ENCODE measurements at places on chromosomes 2 and 18. TPM values are rescaled to one million over a fixed set of nuclear protein-coding genes. Genes with fewer than 3 reads are reported as not detected.

LIMS4 gene
- total RNA-seq: 0.82 TPM

PKDCC gene
- not detected for total RNA-seq

C1GALT1C1L gene
- 0.31 TPM for total RNA-seq

UGT1A9 gene
- not detected for total RNA-seq

CCBE1 gene
- total RNA-seq: not detected

DNAH7 gene
- total RNA-seq: 0.18 TPM

IL1RL2 gene
- not detected for total RNA-seq

KLHL29 gene
- 1.2 TPM for total RNA-seq

LIMS1 gene
- 39.6 TPM for total RNA-seq

DNA sequence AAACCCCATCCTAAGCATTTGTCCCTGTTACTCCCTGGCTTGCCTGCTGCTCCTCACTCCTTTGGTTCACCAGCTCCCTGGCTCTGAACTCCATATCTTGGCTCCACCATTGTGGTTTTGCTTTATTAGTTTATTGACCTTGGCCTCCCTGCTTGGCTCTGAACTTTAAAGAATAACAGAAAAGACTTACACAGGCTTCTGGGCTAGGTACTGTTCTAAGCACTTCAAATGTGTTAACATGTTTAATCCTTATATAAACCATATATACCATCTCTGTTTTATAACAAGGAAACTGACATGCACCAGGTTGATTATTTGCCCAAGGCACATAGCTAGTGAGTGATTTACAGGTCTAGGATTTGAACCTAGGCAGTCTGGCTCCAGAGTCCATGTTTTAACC lies 149.7 kb upstream of the CAPN13 start:
- peaks cover 2% of the 10 kb centered on the region for H3K4me1 ChIP-seq
- H3K4me3 ChIP-seq: no peak overlapping the region
- no peak overlapping the region for H3K27ac ChIP-seq
- H3K36me3 ChIP-seq: no peaks in the 10 kb centered on the region
- no peaks in the 10 kb centered on the region for H3K27me3 ChIP-seq

- DNase-seq: no peak
- no peaks in the 10 kb centered on the region for H3K36me3 ChIP-seq
- H3K4me3 ChIP-seq: no peak overlapping the region
Measured at GRCh38 chr18:25097057-25097456, 254.9 kb downstream of the ZNF521 start.

DNA sequence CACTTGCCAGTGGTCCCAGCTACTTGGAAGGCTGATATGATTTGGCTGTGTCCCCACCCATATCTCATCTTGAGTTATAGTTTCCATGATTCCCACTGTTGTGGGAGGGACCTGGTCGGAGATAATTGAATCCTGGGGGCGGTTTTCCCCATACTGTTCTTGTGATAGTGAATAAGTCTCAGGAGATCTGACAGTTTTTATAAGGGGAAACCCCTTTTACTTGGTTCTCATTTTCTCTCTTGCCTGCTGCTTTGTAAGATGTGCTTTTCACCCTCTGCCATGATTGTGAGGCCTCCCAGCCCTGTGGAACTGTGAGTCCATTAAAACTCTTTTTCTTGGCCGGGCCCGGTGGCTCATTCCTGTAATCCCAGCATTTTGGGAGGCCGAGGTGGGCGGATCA lies 265.4 kb upstream of the SPOPL start:
- H3K4me1 ChIP-seq: peaks cover 12% of the 10 kb centered on the region
- no peaks in the 10 kb centered on the region for H3K36me3 ChIP-seq
- no peak overlapping the region for H3K4me3 ChIP-seq

GRCh38 chr2:238238766-238239542 lies 884 bp downstream of the HES6 start:
- peaks cover 44% of the 10 kb centered on the region for H3K27me3 ChIP-seq
- DNase-seq: peak; percentile 51
- no peaks in the 10 kb centered on the region for H3K36me3 ChIP-seq
- no peak overlapping the region for H3K27ac ChIP-seq
- peaks cover 5% of the 10 kb centered on the region for H3K4me1 ChIP-seq
- peak overlapping the region; percentile 30 for H3K4me3 ChIP-seq

DNA sequence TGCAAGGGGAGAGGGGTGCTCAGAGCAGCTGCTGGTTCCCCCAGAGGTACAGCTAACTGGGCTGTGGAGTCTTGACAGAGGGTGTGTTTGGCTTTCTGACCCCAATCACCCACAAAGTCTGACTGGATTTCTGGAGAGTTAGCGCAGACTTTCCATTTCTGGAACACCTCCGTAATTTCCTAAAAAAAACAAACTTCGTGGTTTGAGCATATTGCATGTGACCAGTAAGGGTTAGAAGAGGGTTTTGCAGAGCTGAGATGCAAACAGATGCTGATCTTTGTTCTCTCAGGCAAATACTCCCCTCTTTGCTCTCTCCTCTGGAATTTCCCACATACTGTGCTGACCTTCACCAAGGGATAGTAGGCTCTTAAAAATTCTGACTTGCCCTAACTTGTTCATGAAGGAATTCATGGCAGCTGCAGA lies 44.5 kb upstream of the TMEM247 start:
- H3K27me3 ChIP-seq: no peaks in the 10 kb centered on the region
- no peak overlapping the region for H3K27ac ChIP-seq
- no peaks in the 10 kb centered on the region for H3K36me3 ChIP-seq

- no peak overlapping the region for H3K4me3 ChIP-seq
- no peaks in the 10 kb centered on the region for H3K4me1 ChIP-seq
- H3K36me3 ChIP-seq: no peaks in the 10 kb centered on the region
- no peak for DNase-seq
- H3K27ac ChIP-seq: no peak overlapping the region
Measured at GRCh38 chr2:199663157-199663556, 187.8 kb downstream of the FTCDNL1 start.

DNA sequence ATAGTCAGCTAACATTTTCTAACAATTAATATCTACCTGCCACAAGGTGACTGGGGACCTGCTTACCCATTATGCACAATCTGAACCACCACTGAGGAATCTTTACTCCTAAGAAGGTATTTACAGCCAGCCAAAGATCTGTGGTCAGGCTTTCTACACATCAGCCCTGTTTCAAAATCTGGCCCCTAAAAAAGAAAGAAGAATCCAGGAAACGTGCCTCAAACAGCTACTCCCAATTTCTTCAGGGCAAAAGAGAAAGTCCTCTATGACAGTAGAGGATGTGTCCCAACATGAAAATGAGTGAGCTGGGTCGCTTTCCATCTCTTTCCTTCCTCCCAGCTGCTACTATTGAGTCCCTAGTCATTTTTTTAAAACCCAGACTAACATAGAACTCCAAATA lies 79.5 kb downstream of the EPB41L3 start:
- no peak overlapping the region for H3K4me3 ChIP-seq
- no peaks in the 10 kb centered on the region for H3K27me3 ChIP-seq
- no peak for DNase-seq

GRCh38 chr18:13455960-13456481 lies 237.5 kb downstream of the LDLRAD4 start:
- peak overlapping the region; percentile 46 for H3K27ac ChIP-seq
- no peaks in the 10 kb centered on the region for H3K27me3 ChIP-seq
- H3K36me3 ChIP-seq: peaks cover 22% of the 10 kb centered on the region
- peak; percentile 75 for DNase-seq

- no peaks in the 10 kb centered on the region for H3K36me3 ChIP-seq
- no peak overlapping the region for H3K27ac ChIP-seq
- peaks cover 42% of the 10 kb centered on the region for H3K4me1 ChIP-seq
- DNase-seq: no peak
- H3K27me3 ChIP-seq: peaks cover 35% of the 10 kb centered on the region
Measured at GRCh38 chr2:191569025-191569424, 108.9 kb upstream of the NABP1 start.

DNA sequence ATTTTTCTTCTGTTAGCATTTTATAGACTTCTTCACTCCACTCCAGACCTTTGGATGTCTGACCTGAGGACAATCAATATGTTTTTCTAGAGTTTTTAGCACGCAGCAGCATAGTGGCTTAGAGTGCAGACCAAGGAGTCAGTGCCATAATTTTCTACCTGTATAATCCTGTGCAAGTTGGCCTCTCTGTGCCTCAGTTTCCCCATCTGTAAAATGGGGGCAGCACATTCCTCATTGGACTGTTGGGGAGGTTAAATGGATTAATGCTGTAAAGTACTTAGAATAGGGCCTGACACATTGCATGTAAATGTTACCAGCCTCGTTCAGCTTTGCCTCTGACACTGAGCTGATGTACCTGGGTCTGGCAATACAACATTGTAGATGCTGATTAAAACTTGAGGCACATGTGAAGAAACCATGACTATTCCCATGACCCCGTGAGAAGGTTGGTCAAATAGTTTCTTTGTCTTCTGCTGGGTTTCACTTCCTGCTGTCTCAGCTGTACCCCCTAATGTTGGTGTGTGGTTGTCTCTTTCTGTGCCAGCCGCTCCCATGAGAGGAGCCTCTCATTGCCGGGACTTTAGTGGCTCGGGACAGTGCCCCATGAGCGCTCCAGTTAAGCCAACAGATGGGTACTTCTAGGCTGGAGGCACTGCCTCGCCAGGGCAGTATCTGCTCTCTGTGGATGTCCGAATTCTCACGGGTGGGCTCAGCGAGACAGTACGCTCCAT lies 125.3 kb downstream of the SH3RF3 start:
- no peak for DNase-seq
- H3K4me1 ChIP-seq: peaks cover 21% of the 10 kb centered on the region
- no peaks in the 10 kb centered on the region for H3K36me3 ChIP-seq

DNA sequence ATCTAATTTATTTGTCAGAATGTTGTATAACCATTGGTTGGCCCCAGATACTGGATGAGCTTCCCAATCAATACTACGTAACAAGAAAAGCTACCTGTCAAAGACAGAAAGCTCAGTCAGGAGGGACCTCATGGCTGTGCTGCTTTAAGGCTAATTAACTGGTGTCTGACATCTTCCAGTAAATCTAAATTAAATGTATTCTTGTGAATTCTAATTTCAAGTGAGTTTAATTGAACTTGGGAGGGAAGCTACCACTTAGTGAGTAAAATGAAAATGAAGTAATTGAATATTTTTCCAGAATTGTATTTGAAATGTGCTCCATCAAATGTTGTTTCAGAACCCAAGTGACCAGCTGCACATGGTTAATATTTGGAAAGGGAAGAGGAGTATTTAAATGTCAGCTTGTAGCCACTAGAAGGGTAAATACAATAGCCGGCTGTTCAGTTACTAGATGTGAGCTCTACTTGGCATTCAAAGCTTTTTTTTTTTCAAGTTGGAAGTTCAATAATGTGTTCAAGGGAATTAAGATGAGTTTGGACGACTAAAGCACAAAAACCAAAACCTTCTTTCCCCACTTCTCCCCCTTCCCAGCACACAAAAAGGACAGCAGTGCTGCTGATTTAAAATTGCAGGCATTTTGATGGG lies 62.0 kb downstream of the GPR39 start:
- H3K4me3 ChIP-seq: no peak overlapping the region
- no peaks in the 10 kb centered on the region for H3K36me3 ChIP-seq
- H3K4me1 ChIP-seq: no peaks in the 10 kb centered on the region
- H3K27ac ChIP-seq: no peak overlapping the region
- no peak for DNase-seq

- peak overlapping the region; percentile 74 for H3K4me3 ChIP-seq
- H3K27ac ChIP-seq: peak overlapping the region; percentile 96
- peaks cover 3% of the 10 kb centered on the region for H3K27me3 ChIP-seq
Measured at GRCh38 chr2:196177124-196177523, 5.7 kb upstream of the STK17B start.

DNA sequence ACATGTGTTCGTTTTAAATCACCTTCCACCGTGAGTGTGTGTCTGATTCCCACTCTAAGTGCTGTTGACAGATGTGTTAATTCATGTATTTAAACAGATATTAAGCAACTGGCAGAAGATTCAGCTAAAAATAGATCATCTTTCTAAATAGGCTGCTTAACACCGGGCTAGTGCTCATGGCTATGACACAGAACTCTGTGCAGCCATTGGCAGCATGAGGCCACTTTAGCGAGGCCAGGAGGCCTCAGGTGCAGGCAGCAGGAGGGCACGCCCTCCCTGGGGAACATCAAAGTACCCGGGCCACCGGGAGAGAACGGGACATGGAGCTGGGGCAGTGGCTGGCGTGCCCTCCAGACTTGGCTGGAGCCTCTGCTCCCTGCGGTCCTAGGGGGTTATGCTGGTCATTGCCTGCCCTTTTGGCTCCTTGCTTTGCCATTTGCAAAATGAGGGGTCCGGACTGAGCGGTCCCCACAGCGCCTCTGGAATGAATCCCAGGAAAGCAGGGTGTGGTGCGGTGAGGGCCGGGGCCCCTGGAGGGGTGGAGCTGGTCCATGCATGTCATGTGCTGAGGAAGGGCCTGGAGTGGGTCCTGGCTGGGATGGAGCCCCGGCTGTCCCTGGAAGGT lies 62.8 kb upstream of the HDAC4 start:
- no peak overlapping the region for H3K27ac ChIP-seq
- H3K27me3 ChIP-seq: no peaks in the 10 kb centered on the region
- no peaks in the 10 kb centered on the region for H3K36me3 ChIP-seq
- no peak for DNase-seq

GRCh38 chr2:4895371-4895770 lies 796.8 kb upstream of the SOX11 start:
- no peak overlapping the region for H3K27ac ChIP-seq
- H3K27me3 ChIP-seq: no peaks in the 10 kb centered on the region
- H3K4me3 ChIP-seq: no peak overlapping the region
- H3K4me1 ChIP-seq: no peaks in the 10 kb centered on the region
- H3K36me3 ChIP-seq: no peaks in the 10 kb centered on the region

DNA sequence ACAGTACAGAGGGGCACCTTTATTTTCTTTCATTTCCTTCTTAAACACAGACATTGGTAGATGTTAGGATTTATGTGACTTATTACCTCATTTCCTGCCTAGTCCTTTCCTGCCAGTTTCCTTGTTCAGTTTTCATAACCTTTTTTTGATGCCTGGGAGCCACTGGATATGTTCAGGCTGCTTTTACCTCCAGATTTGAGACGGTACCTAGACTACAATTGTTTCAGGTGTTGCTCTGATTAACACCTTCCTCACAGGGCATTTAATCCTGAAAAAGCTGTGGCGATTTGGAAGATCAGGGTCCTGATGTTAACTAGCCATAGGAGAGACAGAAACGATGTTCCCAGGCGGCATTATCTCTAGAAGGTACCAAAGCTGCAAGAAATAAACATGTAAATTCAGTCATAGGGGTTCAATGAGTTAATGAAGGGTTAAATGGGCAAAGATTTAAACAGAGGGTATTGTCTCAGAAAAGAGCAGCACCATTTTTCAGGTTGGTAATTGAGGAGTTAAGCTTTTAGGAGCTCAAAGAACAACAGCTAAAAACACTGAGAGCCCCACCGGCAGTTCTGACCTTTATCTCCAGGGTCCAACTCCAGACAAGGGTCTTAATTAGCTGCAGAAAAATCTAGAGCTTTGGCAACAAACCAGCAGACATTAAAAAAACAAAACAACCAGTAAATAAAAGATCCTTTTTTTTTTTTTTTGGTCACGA lies 93.3 kb downstream of the HRH4 start:
- DNase-seq: no peak
- no peak overlapping the region for H3K4me3 ChIP-seq
- no peaks in the 10 kb centered on the region for H3K36me3 ChIP-seq
- no peaks in the 10 kb centered on the region for H3K4me1 ChIP-seq
